ENCODE measurements at places on chromosomes 12 and 14.

GRCh38 chr12:115574826-115575225 lies 702.7 kb downstream of the MED13L start:
- DNase-seq, result no peak

GRCh38 chr14:92449404-92450181 lies 64.0 kb upstream of the RIN3 start:
- no peak for DNase-seq

DNA sequence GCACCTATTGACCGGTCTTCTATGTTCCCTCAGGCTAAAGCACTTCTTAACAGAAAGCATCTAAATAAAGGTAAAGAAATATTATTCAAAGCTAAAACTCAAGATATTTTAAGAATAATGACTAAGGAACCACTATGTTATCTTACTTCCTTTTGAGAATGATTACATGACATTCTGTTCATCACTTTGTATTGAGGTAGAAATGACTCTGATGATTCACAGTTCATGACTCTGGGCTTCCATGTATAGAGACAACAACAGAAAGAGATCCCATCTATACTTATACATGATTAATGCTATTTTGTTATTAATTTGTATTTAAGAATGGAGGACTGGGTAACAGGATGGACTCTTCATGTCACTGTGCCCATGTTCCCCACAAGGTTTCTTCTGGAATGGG lies 218.3 kb upstream of the OR4E1 start:
- no peak for DNase-seq

DNA sequence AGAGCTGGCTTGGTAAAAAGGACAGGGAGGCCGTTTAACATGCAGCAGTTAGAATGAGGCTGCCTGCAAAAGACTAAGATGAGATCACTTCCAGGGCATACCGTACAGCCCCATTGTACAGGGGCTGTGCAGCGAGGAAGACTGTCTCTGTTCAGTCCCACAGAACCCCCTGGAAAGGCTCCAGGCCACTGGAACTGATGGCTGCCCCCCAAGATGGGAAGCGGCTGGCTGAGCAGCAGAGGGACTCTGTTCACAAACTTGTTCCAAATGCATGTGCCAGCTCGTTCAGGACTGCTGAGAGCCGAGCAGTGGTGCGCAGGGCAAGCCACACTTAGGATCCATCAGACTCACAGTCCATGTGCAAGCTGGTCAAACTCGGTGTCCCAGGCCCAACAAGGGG lies 82.9 kb downstream of the CHGA start:
- DNase-seq, result no peak

DNA sequence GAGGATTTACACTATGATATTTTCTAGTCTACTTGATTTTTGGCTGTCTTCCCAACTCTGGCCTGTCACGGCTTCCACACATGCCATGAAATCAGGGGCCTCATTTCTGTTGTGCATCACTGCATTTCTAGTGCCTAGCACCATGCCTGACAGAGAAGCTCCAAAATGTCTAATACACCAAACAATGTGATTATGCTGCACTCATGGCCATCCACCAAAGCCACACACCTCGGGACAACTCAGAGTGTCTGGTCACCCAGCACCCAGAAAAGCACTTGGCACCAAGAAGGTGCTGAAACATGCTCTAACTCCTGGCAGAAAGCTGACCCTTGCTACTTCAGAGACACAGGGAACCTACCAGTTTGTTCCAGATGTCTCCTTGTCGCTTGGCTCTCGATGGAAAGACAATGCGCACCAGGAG lies 11.3 kb downstream of the GCN1 start:
- DNase-seq, result no peak

GRCh38 chr14:78018283-78018682 lies 151.9 kb upstream of the NRXN3 start:
- no peak for DNase-seq

GRCh38 chr14:24439830-24440605 lies 2.6 kb downstream of the SDR39U1 start:
- DNase-seq, result no peak

GRCh38 chr14:55129086-55129427 lies at the start of gene LGALS3:
Gene LGALS3 (plus strand): TSS chr14:55129252. CDS start chr14:55137374, 8,122 bp downstream.
- DNase-seq, result peak; percentile 48

DNA sequence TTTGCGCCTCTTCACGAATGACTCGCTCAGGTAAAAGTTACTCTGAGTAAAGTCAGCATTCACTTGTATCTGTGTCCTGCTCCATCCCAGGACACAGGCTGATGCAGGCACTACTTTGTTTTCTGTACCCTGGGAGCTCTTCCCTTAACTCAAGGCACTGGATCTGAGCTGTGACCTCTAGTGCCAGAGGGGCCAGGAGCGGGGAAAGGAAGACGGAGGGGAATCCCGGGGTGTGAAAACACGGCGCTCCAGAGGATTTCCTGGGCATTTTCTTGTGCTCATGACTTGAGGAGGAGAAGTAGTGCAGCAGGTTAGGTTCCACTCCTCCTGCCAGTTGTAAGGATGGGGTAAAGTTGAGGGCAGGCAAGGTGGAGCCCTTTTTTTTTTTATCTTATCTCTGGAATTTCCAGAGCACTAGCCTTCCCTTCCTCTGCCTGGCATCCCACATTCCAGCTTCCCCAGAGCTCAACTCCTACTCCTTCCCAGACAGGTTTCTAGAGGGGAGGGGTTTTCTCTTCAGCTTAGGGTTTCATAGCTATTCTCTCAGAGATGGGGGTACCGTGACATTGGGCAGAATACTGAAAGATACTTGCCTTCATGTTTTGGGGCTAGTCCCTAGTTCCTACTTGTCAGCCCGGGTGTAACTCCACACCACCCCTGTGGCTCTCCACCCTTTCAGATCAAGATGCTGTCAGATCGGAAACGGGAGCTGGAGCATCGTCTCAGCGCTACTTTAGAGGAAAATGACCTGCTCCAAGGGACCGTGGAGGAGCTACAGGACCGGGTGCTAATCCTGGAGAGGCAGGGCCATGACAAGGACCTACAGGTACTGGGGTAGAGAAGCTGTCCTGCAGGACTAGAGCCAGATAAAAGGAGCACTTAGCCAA lies 52.3 kb downstream of the RAB35 start:
- no peak for DNase-seq

DNA sequence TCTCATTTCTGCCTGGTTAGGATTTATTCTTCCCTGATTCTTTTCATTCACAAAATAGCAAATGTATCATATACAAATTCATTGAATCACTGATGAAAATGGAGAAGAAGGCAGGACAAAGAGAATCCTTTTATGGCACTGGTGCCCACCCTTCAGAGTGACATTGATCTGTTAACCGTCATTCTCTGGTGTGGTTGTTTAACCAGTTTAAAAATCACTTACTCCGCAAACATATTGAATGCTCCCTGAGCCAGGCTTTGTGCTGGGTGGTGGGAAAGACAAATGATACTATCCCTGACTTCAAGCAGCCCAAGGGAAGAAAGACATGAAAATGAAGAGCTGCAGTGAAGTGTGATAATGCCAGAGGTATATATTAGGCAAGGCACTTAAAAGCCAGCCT lies 187.5 kb upstream of the SLC38A2 start:
- no peak for DNase-seq

GRCh38 chr14:64826333-64826732 lies 53.4 kb downstream of the SPTB start:
- no peak for DNase-seq

GRCh38 chr12:94994312-94994711 lies 9.2 kb downstream of the NDUFA12 start:
- no peak for DNase-seq

- DNase-seq, result no peak
These were observed 107.1 kb downstream of the GPR135 start for GRCh38 chr14:59358102-59358501.

DNA sequence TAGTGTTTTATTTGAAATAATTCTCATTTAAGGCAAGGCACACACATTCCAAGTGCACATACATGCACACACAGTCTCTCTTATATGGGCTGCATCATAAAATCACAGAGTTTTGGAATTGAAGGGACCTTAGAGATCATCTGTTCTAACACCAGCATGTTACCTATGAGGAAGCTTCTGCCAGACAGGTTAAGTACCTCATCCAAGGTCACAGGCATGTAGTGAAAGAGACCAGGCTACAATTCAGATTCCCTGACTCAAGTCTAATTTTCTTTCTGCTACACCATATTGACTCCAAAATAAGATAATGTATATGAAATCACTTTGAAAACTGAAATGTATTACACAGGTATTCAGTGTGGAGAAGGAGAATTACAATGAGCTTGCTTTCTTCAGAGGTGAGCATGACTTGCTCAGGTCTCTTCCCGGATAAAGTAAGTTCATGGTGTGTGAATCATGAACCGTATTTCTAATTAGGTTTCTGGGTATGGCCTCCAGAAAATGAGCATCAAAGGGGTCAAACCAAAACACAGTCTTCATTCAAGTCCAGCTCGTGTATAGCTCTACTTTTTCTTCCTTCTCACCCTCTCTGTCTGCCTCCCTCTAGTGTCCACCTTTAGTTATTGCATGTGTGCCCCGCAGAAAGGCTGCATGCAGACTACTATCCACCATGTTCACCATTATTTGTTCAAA lies 411.9 kb downstream of the FUT8 start:
- DNase-seq, result peak; percentile 40

DNA sequence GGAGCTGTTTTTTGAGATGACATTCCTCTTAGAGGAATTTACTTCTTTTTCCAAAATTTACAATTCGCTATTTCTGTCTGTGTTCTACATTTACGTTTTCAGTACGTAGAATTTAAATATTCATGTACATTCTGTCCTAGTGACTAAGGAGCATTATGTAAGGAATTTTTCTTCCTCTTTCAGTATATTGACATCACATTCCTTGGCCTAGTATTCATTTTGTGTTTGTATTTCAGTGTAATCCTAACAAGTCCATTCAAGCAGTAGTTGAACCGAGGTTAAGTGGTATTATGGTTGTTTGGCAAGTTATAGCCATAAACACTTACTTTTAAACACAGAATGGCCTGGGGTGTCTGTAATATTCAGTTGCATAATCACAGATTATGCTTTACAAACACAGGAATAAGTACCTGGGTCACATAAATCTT lies 465.2 kb downstream of the PCNX1 start:
- DNase-seq, result no peak

GRCh38 chr14:81625343-81625742 lies 91.7 kb upstream of the SEL1L start:
- DNase-seq, result peak; percentile 34

DNA sequence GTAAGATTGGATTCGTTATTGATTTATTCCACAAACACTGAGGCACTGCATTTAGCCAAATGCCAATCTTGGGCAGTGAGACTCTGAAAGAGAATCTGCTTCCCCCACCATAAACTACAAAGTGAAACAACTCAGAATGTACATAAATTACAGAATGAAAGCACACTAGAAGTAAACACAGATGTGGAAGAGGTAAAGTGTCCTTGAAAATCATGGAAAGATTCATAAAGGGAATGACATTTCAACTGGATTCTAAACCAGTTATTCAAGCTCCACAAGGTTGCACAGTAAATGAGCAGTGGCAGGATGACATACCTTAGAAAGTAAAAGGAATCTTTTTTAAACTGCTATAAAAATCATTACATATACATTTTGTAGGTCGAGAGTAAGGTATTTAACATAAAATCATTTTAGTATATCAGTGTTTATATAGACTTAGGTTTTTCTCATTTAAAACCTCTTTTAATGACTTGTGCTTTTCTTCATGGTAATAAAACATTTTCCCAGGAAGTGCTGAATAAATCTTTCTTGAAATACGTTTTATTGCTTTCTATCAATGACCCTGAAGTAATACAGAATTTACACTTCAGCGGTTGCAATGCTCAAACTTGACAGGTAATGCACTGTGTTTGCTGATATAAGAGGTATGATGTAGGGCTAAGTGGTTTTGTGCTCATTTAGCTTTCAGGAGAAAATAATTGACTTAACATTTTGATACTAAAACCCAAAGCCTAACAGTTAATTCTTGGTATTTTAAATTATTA lies 270.6 kb downstream of the NAV3 start:
- DNase-seq, result no peak

GRCh38 chr12:116777245-116777644 lies 39.1 kb downstream of the RNFT2 start:
- DNase-seq, result peak; percentile 40

DNA sequence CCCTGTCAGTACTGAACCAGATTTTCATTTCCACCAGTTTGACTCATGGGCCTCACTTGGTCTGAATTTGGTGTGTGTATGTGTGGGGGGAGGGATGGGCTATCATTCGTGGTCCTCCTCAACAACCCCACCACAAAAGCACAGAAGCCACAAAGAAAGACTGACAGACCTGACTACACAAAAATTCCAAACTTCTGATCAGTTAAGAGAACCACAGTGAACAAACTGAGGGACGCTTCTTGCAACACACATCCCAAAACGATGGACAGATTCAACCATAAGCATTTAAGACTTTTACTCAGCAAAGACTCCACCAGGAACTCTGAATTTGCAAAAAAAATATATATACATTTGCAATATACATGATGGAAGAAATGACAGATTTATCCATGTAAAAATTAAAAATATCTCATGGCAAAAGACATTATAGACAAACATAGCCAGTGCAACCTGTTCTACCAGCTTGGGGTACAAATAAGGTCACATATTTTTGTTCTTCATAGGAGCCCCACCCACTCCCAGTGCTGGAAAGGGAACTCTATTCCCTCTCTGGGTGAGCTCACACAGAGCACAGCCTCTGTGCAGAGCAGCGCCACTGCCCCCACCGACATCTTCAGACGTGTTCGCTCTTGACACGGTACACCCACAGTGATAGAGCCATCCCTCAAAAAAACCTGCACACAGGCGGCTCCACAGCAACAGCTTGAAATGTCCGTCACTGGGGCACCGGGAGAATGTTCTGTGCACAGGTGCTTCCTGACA lies 49.7 kb downstream of the JAG2 start:
- DNase-seq, result no peak

DNA sequence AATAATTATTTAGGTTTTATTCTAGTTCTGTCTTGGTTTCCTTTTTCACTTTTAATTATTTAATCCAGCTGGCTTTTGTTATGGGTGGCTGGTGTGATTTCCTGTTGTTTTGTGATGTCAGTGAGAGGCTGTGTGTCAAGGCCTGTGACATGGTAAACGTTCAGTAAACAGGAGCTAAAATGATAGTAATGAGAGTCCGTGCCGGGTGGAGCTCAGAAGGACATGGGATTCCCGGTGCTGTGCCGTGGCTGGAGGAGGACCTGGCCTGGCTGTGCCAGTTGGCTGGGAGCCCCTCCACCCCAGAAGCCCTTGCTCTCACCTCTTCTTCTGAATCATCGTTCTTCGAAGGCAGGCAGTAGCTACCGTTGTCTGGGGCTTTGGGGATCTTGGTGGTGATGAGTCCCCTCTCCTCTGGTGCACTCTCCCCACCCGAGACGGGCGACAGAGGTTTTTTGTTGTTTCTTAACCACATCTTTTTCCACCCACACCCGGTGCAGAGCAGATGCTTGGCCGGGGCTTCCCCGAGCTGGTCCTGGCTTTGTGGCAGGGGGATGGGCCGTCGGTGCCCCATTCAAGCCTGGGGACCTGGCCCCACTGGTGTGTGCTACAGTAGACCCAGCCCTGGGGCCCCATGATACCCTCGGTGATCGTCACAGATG lies 29.1 kb downstream of the SH2B3 start:
- peak; percentile 66 for DNase-seq

GRCh38 chr14:103862393-103862782 lies 15.0 kb upstream of the PPP1R13B start:
- DNase-seq, result no peak
